Pancreas (tissue), 10 donors: ENCODE measurements at places on chromosomes 3 and 15. TPM values are rescaled to one million over a fixed set of nuclear protein-coding genes. Genes with fewer than 3 reads are reported as not detected.

The DUOXA2 gene
- total RNA-seq, result 0.43 TPM

The PLAAT1 gene
- total RNA-seq, result 0.66 TPM

The GRAMD2A gene
- total RNA-seq, result not detected

The CILP gene
- 20.7 TPM for total RNA-seq

The ITIH1 gene
- 1.9 TPM for total RNA-seq

The OXTR gene
- total RNA-seq, result 0.20 TPM

The CCDC39 gene
- not detected for total RNA-seq

The EDEM1 gene
- total RNA-seq, result 24.4 TPM

The SLC12A1 gene
- 0.23 TPM for total RNA-seq

The DUOX2 gene
- 0.95 TPM for total RNA-seq

The FOXB1 gene
- total RNA-seq, result not detected

The CLDND1 gene
- total RNA-seq, result 23.2 TPM

The ACSBG1 gene
- total RNA-seq, result not detected

The TGM4 gene
- not detected for total RNA-seq

The TEX9 gene
- total RNA-seq, result 3.8 TPM

The HMCES gene
- total RNA-seq, result 8.2 TPM

The DCUN1D1 gene
- total RNA-seq, result 17.6 TPM

The CD86 gene
- total RNA-seq, result 2.2 TPM

The C3orf70 gene
- total RNA-seq, result 0.46 TPM

The MME gene
- 0.35 TPM for total RNA-seq

The SERPINI2 gene
- total RNA-seq, result 376 TPM

The NFKBIZ gene
- total RNA-seq, result 90.7 TPM

The LRTM1 gene
- total RNA-seq, result not detected

The CHRD gene
- 31.4 TPM for total RNA-seq

The KLF13 gene
- 31.6 TPM for total RNA-seq

The TOMM70 gene
- 18.6 TPM for total RNA-seq

The PAQR5 gene
- total RNA-seq, result 6.0 TPM

The C2CD4A gene
- total RNA-seq, result 3.1 TPM

The C15orf40 gene
- total RNA-seq, result 6.4 TPM
